NCI-H2227 treated with DMSO at 0.1 percent for 48 hours (cell line): ENCODE measurements at places on chromosomes 7 and 10.

DNA sequence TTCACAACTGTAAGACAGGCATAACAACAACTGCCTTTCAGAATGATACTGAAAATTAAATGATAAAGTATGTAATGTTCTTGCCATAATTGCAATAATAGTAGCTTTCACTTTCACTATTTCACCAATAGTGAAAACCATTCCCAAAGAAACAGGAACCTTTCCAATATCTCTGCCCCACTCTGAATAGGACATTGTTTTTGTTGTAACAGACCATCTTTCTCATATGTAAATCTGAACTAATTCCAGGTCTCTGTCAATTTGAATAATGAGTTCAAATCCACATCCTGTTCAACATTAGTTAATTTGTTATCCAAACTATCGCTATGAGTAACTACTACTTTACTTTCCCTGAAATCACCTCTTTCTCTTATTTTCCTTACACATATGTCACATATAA, 148.0 kb downstream of the LRRN3 start:
- DNase-seq, result no peak

GRCh38 chr10:16816830-16817124, 447 bp downstream of the RSU1 start:
- no peak for DNase-seq

- DNase-seq, result no peak
Measured at GRCh38 chr7:75619636-75620035, 119.1 kb downstream of the HIP1 start.

DNA sequence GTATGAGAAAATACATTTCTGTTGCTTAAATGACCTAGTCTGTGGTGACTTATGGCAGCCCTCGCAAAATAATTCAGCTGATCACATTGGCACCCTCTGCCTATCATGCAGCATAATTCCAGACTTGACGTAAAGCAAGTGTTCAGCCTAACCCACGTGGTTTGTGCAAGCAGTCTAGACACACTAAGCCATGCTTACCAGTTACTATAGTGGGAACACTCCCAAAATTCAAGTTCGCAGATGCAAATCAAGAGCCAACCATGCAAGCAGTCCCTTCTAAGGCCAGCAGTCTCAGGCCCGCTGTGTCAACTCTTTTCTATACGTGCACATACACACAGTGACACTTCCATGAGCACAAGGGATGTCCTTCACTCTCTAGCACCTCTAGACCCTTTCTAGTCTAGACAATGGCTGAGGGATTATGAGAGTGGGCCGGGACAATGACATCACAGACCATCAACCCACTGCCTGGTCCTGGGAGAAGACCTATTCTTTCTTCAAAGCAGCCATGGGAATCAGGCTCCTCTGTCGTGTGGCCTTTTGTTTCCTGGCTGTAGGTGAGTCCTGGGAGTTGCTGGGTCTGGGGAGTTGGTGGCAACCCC, 29.0 kb upstream of the PRSS1 start:
- DNase-seq, result no peak

DNA sequence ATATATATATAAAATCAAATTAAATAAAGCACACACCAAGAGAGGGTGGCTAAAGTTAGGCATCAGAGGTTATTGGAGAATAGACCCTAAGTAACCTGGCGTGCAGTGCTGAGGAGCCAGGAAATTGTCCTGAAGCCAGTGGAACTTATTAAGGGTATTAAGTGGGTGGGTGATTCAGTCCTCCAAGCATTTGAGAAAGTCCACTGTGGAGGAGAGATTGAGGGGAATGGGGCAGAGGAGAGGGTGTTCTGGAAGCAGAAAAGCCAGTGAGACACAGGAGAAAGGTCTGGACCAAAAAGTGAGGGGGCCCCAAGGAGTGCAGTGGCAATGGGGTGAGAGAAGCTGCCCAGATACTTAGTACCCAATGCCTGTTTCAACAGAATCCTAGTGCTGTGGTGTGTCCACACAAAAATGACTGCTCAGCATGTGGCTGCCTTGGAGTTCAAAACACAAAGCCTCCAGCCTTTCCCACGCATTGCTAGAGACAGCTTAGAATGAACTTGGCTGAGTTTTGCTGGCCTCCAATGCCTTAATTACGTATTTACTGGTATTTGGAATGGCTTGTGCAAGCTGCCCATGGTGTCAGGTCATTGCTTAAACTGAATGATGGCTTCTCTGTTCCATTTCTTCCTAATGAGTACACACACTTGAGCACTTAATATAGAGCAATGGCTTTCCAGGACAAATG, 44.9 kb upstream of the CHST15 start:
- DNase-seq, result no peak

- no peak for DNase-seq
Measured at GRCh38 chr7:117682681-117683385, 190.4 kb downstream of the CTTNBP2 start.

DNA sequence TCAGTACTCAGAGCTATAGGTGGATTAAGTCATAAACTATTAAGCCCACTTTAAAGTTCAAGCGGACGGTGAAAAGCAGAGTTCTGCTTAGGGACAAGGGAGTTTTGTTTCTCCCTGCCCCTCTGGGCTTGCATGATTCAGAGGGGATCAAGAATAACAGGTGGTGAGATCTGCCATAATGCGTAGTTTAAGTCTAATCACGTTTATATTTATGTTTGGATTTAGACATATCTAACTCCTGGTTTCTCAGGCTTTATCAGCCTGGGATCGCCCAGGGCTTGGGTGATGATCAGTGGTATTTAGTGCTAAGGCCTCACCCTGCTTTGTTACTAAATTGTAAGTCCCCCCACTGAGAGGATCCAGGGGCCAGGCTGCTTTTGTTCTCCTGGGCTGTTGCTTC, 335.4 kb upstream of the NRP1 start:
- no peak for DNase-seq

DNA sequence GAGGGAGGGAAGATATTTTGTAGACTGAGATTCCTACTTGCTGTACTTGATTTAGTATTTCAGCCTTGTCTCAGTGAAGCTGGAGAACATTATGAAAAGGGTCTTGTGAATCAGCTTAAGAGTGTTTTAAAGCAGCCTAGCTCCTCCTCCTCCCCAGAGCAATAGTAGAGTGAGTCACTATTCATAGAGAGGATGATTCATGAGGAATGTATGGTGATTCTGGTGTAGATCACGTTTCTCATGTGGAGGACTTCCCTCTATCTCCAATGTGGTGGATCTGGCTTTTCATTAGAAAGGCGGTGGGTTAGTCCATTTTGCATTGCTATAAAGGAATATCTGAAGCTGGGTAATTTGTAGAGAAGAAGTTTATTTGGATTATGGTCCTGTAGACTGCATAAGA, 340.1 kb upstream of the CHRM2 start:
- no peak for DNase-seq

GRCh38 chr10:85666987-85667386, 699.6 kb downstream of the GRID1 start:
- DNase-seq, result no peak

GRCh38 chr10:128567551-128567950, 441.3 kb upstream of the MKI67 start:
- no peak for DNase-seq

- DNase-seq, result no peak
Measured at GRCh38 chr7:2068693-2069471, 163.9 kb downstream of the MAD1L1 start.

DNA sequence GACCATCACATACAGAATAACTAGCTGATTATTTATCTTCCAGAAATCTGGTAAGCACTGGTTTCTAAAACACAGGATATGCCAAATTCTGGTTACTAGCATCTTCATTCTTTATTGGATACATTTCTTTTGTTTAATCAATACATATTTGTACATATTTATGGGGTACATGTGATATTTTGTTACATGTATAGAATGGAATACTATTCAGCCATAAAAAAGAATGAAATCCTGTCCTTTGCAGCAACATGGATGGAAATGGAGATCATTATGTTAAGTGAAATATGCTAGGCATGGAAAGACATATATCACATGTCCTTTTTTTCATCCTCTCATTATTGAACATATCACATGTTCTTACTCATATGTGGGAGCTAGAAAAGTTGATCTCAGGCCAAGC, 32.7 kb upstream of the PURB start:
- DNase-seq, result no peak

- no peak for DNase-seq
Measured at GRCh38 chr7:7977774-7978173, 9.2 kb downstream of the GLCCI1 start.

- DNase-seq, result no peak
Measured at GRCh38 chr10:117262291-117262902, 21.5 kb downstream of the SLC18A2 start.

- no peak for DNase-seq
Measured at GRCh38 chr10:101400585-101400984, 46.6 kb downstream of the BTRC start.

DNA sequence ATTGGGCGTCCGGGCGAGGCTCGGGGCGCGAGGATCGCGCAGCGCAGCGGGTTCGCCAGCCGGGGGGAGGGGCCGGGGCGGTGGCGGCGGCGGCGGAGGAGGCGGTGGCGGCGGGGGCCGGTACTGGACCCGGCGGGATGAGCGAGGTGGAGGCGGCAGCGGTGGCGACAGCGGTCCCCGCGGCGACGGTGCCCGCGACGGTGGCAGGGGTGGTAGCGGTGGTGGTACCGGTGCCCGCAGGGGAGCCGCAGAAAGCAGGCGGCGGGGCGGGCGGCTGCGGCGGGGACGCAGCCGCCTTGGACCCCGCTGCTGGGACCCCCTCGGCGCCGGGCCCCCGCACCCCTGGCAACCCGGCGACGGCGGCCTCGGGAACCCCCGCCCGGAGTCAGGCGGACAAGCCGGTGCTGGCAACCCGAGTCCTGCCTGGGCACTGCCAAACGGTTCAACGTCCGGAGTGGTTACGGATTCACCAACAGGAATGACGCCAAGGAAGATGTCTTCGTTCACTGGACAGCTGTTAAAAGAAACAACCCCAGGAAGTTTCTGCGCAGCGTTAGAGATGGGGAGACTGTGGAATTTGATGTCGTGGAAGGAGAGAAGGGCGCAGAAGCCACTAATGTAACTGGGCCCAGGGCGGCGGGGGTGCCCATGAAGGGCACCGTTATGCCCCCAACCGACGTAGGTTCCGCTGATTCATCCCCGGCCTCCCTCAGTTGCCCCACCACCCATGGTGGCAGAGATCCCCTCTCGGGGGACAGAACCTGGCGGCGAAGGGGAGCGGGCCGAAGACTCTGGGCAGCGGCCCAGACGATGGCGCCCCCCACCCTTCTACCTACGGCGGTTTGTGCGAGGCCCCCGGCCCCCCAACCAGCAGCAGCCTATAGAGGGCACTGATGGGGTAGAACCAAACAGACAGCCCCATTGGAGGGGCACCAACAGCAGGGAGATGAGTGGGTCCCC, 100.3 kb upstream of the CPXM2 start:
- no peak for DNase-seq

DNA sequence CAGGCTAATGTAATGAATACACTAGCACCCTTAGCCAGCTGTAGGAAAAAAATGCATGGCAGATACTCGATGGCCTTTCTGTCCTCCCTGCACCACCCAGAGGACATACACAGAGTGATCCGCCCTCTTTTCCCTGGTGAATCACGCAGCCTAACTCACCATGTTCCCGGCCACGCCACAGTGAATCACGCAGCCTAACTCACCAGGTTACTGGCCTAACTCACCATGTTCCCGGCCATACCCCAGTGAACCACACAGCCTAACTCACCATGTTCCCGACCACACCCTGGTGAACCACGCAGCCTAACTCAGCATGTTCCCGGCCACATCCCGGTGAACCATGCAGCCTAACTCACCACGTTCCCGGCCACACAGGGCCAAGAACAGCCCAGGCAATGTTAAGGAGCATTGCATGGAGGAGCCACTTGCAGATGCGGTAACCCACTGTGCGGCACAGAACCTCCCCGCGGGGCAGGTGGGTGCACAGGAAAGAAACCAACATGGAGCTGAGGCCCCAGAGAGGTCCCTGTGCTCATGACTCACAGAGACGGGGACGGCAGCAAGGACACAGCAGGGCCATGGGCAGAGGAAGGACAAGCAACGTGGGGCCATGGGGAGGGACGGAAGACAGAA, 508.5 kb downstream of the DNAJB6 start:
- no peak for DNase-seq

DNA sequence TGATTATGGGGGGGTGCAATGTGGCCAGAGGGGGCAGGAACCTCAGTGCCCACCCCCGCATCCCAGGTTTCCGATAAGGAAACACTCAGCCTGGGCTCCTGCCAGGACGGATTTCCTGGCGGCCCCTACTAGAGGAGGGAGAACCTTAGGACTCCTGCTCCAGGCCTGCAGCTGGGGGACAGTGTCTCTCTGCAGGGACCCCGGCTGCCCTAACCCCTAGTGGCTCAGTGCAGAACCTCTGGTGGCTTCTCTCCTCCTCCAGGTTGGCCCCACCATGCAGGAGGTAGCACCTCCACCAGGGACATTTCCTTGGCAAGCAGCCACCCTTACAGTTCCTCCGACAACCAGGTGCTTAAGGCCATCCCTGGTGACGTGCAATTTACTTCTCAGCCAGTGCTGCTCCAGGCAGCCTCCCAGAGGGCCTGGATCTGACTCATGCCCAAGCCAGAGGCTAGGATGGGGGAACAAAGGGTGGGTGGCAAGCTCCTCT, 31.9 kb downstream of the SH2B2 start:
- no peak for DNase-seq

DNA sequence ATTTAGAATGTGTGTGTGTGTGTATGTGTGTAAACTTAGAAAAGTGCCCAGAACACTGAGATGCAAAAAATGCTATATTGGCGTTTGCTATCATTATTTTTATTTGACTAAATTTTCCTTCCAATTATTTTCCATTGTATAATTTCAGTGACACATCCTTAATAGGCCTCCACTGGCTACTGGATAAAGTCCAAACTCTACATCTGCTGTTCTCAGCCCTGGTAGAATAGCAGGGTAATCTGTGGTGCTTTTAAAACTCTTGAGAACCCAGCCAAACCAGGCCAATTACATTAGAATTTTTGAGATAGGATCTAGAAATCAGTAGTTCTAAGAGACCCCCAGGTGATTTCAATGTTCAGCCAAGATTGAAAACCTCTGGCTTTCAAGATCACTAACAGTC, 66.4 kb downstream of the ZNF503 start:
- DNase-seq, result no peak
